NCI-H2107 (cell line): ENCODE measurements at places on chromosomes 7 and 10.

GRCh38 chr7:39531818-39532217, 34.4 kb upstream of the YAE1 start:
- DNase-seq, result peak; percentile 67

DNA sequence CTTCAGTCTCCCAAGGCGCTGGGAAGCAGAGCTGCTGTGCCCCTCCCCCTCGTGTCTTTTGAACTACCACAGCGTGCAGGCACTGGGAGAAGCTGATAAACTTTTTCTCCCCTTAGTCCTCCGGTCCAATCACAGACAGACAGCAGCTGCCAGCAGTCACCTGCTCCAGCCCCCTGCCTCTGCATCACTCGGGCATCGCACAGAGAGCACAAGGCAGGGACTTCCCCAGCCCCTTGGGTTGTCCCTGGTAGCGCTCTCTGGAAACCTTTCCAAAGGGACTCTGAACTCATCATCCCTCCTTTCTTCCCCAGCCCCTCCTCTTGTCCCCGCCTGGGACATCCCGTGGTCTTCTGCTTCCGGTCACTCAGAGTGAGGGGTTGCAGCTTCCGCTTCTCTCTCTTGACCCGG, 1.4 kb upstream of the NEUROG3 start:
- no peak for DNase-seq

DNA sequence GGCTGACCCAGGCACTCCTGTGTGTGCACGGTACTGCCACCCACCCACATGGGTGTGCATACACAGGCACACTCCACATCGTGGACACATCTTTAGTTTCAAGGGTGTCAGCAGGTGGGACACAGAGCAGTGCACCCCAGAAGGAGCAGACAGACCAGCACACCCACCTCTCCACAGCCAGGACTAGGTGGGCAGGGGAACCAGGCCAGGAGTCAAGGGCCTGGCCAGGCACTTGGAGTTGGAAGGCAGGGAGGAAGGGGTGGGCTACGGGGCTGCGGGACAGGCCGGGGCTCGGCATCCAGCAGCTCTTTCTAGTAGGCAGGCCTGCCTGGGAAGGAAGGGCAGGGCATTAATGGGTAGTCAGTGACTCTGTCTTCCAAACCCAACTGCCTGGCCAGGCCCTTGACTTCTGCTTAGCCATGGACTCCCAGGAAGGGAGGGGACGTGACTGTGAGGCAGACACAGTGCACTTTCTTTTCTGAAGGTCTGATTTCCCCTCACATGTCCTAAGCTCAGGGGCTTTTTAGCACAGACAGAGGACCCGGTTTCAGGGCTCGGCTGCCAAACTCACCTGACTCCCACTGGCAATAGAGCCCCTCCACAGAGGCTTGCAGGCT, 14.6 kb downstream of the RASGEF1A start:
- no peak for DNase-seq

GRCh38 chr7:159007364-159007995, 137.2 kb downstream of the VIPR2 start:
- DNase-seq, result no peak

GRCh38 chr7:102463841-102464576, 654 bp downstream of the ALKBH4 start:
- no peak for DNase-seq

GRCh38 chr7:112788778-112789343, 1.3 kb downstream of the TMEM168 start:
- no peak for DNase-seq

DNA sequence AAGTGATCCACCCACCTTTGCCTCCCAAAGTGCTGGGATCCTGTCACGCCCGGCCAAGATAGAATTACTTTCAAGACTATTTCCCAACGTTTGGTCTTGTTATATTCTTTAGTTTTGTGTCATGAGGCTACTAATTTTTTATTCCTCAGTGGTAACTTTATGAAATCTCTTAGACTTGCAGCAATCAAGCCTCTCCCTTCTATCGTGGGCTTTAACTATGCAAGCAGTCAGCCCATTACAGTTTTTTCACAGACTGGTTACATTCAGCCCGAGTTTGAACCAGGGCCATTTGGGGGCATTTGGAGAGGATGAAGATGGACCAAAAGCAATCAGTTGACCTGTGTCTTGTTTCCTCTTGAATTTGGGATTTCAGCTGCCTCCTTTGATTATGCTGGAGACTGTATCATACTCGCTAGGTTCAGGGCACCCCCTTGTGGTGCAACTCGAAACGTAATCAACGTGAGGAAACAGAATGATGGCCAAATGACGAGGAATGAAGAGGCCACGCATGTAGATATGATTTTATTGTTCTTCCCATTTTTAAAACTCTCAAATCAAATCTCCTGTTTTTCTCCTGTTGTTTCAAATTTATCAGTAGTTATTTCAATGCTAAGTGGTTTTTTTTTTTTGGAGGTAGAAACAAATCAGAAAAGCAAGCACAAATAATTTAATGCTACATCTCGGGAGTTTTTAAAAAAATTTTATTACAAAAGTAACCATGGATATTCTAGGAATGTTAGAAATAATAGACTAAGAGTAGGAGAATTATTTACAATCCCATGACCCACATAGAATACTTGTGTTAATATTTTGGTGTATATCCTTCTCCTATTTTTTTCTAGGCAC, 151.6 kb downstream of the KIAA1217 start:
- no peak for DNase-seq

DNA sequence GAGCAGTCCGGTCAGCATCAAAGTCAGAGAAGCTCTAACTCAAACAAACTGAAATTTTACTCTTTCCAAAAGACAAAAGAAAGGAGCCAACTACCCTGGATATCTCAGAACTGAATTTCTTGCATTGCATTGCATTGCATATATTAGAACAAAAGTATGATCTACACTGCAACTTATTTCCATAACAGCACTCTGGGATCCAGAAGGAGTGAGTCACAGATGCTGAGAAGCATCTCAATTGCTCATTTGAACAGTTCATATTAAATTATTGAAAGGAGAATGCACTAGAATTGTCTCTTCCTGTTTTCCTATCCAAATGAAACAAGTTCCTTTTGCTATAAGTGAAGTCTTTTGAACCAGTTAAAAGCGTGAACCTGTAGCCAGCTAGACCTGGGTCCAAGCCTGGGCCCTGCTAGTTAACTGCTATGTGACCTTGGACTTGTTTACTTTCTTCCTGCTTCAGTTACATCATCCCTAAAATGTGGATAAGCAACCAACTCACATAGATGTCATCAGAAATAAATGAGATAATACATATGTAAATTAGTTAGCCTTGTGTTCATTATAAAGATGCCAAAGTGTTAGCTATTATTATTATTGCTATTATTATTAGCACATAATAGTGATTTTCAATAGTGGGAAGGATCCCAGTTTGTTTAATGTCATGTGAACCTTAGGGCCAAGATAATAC, 184.1 kb downstream of the CREB5 start:
- no peak for DNase-seq

GRCh38 chr7:153354071-153354470, 594.5 kb downstream of the ACTR3B start:
- DNase-seq, result no peak

DNA sequence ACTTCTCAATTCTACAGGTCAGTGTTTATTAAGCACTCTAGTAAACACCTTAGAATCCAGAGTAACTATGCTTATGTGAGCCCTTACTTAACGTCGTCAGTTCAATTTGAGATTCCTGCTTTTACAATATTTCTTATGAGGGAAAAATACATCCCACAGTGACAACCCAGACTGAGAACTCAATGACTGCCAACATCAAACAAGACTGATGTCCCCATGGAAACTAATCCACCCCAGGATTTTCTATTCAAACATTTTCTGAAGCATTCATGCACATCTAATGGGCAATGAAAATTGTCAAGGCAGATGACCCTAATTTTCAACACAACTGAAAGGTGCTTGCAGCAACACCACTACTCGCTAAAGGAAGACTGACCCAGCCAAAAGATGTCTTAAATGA, 67.0 kb downstream of the ATE1 start:
- DNase-seq, result no peak

DNA sequence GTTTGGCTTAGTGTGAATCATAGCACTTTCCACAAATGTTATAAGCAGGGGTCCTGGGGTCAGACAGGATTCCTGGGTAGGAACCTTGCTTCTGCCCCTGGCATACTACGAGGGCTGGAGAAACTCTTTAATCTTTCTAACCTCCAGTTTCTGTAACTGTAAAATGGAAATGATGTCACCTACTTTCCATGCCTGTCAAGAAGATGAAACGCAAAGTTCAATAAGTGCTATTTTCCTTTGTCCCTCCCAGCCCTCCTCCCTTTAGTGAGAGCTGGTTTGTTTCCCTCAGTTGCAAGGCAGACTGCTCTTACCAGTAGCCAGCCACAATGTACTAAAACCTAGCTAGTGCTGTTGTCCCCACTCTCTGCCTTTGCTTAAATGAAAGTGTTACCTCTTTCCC, 117.1 kb upstream of the HPS1 start:
- DNase-seq, result no peak

DNA sequence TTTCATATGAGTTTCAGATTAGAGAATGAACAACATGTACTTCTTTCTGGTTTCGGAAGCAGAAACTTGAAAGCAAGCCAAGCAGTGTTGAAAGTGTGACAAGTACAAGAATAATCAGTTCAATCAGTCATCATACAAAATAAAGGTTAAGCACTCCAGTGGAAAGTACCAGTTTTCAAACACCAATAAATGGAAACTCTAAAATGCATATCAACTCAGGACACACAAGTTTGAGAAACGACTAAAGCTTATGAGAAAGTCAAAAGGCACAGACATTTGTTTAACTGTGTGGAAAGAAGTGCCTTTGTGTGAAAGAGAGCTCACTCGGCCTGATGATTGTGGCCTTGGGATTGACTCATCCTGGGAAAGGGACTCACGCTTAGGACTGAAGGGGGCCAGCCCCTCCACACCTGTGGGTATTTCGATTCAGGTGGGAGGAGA, 60.6 kb upstream of the AKR1C1 start:
- no peak for DNase-seq

GRCh38 chr7:134191876-134192275, 64.7 kb downstream of the LRGUK start:
- DNase-seq, result no peak

DNA sequence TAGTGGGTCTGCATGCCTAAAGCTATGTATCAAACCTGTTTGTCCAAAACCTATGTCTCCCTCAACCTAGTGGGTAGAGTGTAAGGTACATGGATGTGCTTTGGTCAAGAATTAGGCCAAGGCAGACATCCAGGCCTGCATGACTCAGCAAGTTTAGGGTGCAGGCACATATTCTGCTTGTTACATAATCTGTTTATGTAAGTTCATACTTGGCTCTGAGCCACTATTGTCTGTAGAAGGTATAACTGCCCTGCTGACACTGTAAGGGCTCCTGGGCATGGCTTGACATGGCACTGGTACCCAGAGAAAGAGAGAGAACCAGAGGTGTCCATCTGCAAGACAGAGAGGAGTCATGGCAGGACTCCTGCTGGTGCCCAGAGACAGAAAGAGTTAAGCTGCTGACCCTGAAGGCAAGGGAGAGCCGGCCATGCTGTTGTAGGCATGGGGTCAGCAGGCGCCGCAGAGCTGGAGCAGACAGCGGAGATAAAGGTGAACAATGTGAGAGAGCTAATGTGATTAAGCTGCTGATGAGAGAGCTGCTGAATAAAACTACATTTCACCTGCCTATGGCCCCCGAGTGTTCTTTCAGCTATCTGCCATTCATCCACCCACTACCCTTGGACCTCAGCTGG, 118.5 kb upstream of the TMEM106B start:
- no peak for DNase-seq

DNA sequence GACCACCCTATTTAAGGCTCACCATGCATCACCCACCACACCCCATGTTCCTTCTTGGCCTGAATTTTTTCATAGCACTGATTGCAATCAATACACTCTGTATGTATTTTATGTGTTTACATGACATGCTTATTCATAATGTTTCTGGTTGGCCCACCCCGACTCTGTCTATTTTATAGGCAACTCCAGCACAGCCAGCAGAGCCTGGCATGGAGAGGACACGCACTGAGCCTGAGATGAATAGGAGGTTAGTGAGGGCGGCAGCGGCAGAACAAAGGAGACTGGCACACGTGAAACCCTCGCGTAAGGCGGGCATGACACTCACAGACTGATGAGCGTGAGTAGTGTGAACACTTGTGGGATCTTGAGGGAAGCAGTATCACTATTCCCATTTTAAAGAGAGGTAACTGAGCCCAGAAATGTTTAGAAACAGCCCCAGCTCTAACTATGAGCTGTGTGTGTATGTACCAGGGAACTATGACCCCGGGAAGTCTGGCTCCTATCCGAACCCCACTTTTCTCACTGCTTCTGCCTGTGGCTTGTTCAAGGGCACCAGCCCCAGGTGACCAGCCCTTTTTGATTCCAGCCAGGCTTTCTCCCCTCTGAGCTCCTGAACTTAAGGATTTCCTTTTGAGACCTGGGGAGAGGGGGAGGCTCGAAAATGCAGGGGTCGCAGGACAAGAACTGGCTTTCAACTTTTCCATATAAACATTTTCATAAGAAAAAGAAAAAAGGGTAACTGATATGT, 113.3 kb downstream of the ARHGAP22 start:
- DNase-seq, result no peak

DNA sequence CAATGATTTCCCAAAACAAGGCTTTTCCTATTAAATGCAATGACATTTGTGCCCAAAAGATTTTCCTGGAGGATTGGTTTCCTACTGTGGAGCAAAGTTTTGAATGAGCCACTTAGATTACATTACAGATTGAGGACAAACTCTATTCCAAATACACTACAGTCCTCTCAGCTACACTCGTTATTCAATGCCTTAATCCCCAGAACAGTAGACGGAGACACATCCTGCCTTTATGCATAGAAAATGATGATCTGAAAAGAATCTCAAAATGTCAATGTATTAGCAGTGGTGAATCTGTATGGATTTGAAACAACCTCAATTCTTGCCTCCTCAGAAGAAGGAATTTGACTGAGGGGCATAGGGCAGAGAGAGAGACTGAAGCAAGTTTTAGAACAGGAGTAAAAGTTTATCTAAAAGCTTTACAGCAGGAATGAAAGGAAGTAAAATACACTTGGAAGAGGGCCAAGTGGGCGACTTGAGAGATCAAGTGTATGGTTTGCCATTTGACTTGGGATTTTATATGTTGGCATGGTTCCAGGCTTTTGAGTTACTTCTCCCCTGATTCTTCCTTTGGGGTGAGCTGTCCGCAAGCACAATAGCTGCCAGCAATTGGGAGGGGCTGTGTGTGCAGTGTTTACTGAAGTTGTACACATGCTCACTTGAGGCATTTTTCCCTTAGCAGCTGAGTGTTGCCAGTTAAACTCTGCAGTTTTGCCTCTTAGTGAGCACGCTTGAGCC, 891.9 kb upstream of the MBL2 start:
- DNase-seq, result no peak

GRCh38 chr7:146185844-146186243, 69.2 kb downstream of the CNTNAP2 start:
- DNase-seq, result no peak

DNA sequence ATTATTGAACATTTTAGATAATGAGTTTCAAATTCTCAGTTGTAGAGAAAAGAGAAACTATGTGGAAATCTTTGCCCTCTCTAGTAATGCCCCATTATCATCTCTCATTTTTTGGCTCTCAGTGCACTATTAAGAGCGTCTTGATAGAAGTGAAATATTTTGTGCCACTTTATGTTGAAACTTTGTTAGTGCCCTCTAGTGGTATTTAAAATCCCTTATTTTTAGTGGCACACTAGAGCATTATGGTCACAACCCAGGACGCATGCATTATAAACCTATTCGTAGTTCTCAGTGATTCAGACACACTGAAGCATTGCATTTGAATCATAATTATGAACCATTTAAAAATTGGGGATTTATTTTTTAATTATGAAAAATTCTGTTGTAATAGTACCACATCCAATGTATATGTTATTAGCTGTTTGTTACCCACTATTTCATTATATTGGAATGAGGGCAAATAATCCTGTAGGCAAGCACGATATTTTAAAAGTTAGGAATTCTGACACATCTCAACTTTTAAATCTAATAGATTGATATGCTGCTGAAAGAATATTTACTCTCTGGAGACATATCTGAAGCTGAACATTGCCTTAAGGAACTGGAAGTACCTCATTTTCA, 21.9 kb downstream of the PDCD4 start:
- DNase-seq, result no peak
